ENCODE measurements at places on chromosomes 7 and 10. TPM values are rescaled to one million over a fixed set of nuclear protein-coding genes. Genes with fewer than 3 reads are reported as not detected.

DNA sequence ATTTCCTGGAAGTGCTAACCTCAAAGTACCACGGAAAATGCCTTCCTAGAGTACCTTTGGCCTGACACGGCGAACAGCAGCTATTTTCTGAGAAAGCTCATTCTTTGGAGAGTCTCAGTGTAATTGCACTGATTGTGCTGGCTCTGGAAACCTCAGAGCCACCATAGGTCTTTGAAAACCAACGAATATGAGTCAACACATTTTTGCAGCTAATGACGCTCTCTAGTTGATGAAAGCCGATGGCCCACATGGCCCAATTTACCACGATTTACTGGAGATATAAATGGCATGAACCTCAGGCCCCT is 187.1 kb downstream of the ADARB2 start:
- DNase-seq = no peak
- H3K36me3 ChIP-seq = no peaks in the 10 kb centered on the region
- H3K27ac ChIP-seq = no peak overlapping the region

GRCh38 chr10:60444494-60445064 is 54.9 kb upstream of the ANK3 start:
- H3K36me3 ChIP-seq = no peaks in the 10 kb centered on the region
- no peaks in the 10 kb centered on the region for H3K27me3 ChIP-seq
- H3K4me1 ChIP-seq = no peaks in the 10 kb centered on the region
- DNase-seq = no peak
- no peak overlapping the region for H3K27ac ChIP-seq

FUOM gene
- not detected for total RNA-seq

DNA sequence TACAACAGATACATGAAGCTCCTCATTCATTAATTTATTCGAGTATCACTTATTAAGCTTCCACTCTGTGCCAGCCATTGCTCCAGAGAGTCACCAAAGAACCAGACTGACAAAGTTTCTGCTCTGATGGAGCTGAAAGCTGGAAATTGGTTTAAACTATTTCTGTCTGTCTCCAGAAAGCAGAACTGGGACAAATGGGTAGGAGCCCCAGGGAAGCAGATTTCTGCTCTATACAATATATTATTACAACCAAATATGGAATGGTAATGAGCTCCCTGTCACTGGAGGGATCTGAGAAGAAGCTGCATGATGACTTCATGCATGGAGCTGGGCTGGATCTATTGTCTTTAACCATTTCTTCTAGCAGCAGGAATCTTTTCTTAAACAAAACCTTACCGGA is 165.4 kb upstream of the ADO start:
- no peaks in the 10 kb centered on the region for H3K4me1 ChIP-seq
- H3K36me3 ChIP-seq = no peaks in the 10 kb centered on the region
- DNase-seq = no peak
- H3K27me3 ChIP-seq = no peaks in the 10 kb centered on the region

ZNF239 gene
- total RNA-seq = not detected

- H3K27ac ChIP-seq = no peak overlapping the region
- no peak overlapping the region for H3K4me3 ChIP-seq
- H3K36me3 ChIP-seq = no peaks in the 10 kb centered on the region
- H3K27me3 ChIP-seq = no peaks in the 10 kb centered on the region
Observed at GRCh38 chr7:137110535-137110934, 233.0 kb downstream of the PTN start.

DNA sequence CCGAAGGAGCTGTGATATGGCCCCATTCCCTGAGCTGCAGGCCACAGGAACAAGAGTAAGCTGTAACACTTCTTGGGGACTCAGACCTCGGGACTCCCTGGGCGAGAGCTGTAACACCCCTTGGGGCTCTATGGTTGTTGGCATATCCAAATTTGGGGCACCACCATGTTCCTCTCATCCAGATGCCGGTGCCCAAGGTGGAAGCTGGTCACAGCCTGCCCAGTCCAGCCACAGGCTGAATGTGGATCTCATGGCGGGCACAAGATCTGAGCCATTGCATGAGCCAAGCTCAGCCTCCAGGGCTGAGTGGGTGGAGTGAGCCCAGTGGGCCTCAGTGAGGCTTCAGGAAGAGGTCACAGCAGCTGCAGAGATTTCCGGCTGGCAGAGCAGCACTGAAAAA is 78.9 kb downstream of the TMEM106B start:
- 0 out of 2 replicates have a peak, but pooled peaks cover 6% of the 10 kb centered on the region for H3K27me3 ChIP-seq
- no peaks in the 10 kb centered on the region for H3K4me1 ChIP-seq
- no peak overlapping the region for H3K27ac ChIP-seq
- no peaks in the 10 kb centered on the region for H3K36me3 ChIP-seq
- no peak for DNase-seq

GRCh38 chr10:34195364-34196057 is 619.6 kb downstream of the PARD3 start:
- no peak for DNase-seq
- H3K36me3 ChIP-seq = no peaks in the 10 kb centered on the region
- H3K4me1 ChIP-seq = peaks cover 52% of the 10 kb centered on the region
- no peak overlapping the region for H3K4me3 ChIP-seq

DNA sequence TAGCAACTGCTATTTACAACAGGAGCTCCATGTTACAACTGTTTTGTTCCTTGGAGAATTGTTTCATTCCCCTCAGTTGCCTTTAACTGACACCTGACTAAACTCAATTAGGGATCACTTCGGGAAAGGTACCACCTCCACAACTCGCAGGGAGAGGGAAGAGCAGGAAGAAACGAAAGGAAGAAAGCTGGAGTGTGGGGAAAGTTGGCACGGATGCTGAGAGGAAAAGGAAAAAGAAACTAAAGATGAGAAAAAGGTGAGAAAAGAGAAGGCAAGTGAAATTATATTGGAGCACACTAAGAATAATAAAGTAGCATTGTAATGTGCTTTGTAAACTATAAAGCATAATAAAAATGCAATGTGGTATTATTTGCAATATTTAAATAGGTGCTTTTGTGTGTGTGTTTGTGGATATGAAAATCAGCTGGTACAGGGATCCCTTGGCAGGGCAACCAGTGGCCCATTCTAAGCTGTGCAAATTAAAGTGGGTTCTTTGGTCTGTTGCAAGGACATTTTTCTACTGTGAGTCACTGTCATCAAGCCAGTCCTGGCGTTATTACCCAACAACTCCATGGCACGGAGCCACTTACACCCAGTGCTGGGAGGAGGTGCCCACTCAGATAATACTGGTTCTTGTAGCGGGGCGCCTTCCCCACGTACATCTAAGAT is 45.9 kb downstream of the HIPK2 start:
- H3K27ac ChIP-seq = no peak overlapping the region
- H3K4me3 ChIP-seq = no peak overlapping the region
- peaks cover 18% of the 10 kb centered on the region for H3K4me1 ChIP-seq
- H3K27me3 ChIP-seq = no peaks in the 10 kb centered on the region
- DNase-seq = peak; percentile 17
- no peaks in the 10 kb centered on the region for H3K36me3 ChIP-seq

DNA sequence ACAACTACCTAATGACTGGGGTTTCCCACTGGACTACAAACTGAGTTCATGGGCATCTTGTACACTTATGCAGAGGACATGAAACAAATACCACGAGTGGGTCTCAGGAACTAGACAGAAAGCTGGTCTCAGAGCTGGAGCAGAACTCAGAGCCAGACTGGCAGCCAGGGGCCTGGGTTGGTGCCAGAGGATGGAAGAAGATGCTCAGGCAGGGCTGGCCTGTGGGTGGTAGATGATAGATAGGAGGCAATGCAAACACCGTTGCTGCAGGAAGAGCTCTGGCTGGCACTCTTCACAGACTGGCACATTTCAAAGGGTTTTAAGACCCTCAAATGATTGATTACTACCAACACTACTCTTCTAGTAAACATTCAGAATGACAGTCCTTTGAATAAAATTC is 28.8 kb downstream of the ENO4 start:
- no peaks in the 10 kb centered on the region for H3K27me3 ChIP-seq
- H3K4me3 ChIP-seq = no peak overlapping the region
- H3K4me1 ChIP-seq = peaks cover 16% of the 10 kb centered on the region
- no peak overlapping the region for H3K27ac ChIP-seq
- no peak for DNase-seq

DNA sequence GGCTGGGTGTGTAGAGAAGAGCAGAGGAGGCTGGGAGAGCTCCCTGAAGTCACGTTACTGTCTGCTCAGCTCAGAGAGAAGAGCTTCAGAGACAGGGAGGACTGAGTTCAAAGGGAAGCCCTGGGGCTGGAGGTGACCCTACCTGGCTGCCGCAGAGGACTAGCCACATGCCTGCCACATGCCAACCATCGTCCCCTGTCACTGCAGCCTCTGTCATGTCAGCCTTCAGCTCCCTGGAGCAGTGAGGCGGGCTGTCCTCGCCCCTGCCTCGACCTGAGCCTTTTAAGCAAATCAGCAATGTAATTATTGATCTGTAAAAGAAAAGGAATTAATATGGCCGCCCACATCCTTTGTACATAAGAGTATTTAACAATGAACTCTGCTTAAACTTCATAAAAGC is 89.3 kb upstream of the RET start:
- H3K4me3 ChIP-seq = no peak overlapping the region
- no peaks in the 10 kb centered on the region for H3K36me3 ChIP-seq
- H3K27ac ChIP-seq = no peak overlapping the region
- H3K4me1 ChIP-seq = no peaks in the 10 kb centered on the region

SLC18A2 gene
- 0.10 TPM for total RNA-seq

- no peaks in the 10 kb centered on the region for H3K36me3 ChIP-seq
- DNase-seq = no peak
- no peaks in the 10 kb centered on the region for H3K4me1 ChIP-seq
- H3K27ac ChIP-seq = no peak overlapping the region
- no peak overlapping the region for H3K4me3 ChIP-seq
- H3K27me3 ChIP-seq = no peaks in the 10 kb centered on the region
Observed at GRCh38 chr10:132788831-132789219, 2.9 kb upstream of the NKX6-2 start.

DNA sequence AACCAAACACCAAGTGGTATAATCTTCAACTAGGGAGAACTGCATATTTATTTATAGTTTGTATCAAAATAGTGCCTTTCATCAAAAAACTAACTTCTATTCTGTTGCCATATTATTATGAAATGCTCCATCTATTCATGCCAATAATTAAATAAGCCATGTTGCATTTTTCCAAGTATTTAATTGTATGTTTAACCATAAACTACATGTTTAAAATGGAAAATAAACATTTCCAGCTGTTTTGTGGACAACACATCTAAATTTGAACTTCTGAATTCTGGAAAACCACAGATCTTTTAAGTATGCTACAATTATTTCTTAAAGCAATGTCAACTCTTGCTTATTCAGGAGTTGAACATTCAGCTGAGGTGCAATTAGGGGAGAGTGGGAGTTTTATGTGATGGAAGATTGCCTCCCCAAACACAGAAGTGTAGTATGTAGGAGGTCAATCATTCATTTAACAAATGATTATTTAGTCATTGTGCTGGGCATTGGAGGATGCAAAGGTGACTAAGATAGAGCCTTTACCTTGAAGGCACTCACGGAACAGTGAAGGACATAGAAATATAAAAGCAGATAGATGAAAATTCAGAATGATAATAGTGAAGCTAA is 80.7 kb upstream of the PPP1R3C start:
- H3K4me3 ChIP-seq = no peak overlapping the region
- H3K4me1 ChIP-seq = no peaks in the 10 kb centered on the region
- H3K36me3 ChIP-seq = no peaks in the 10 kb centered on the region
- H3K27ac ChIP-seq = no peak overlapping the region

CYP2C9 gene
- total RNA-seq = not detected

DNA sequence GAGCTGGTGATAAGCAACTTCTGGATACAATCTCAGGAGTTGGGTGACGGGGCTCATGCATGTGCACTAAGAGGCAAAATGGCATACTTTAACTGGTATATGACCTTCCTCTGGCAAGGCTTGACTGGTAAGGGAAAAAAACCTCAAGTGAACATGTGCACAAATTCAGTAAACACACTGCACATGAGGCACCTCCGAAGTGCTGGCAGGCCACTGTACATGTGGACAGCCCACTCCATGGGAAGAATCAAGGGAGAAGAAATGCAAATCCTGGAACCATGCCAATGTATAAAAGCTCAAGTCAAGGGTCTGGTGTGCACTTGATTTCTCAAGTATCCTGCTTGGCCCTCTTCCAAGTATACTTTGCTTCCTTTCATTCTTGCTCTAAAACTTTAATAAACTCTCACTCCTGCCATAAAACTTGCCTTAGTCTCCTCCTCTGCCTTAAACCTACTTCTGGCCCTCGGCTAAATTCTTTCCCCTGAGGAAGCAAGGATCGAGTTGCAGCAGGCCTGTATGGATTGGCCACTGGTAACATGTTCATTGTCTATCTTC is 167.2 kb downstream of the RAMP3 start:
- no peak for DNase-seq
- no peaks in the 10 kb centered on the region for H3K27me3 ChIP-seq
- no peak overlapping the region for H3K4me3 ChIP-seq
- no peaks in the 10 kb centered on the region for H3K36me3 ChIP-seq
- H3K27ac ChIP-seq = no peak overlapping the region

ANKRD22 gene
- not detected for total RNA-seq

SLC25A28 gene
- 20.6 TPM for total RNA-seq

DNA sequence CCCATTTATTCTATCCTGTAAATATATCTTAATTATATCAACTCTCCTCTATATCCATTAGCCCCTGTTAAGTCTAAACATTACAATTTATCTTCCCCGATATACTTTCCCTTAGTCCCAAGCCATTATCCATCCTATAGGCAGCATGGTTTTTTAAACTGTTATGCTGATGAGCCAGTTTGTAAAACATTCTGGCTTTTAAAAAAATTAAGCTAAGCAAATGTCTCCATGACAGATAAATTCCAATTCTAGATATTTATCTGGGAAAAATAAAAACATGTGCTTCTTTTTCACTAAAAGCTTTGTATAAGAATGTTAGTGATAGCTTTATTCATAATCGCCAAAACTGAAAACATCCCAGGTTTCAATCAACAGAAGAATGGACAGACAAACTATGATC is 183.2 kb upstream of the GNAI1 start:
- no peaks in the 10 kb centered on the region for H3K4me1 ChIP-seq
- no peaks in the 10 kb centered on the region for H3K36me3 ChIP-seq
- H3K27ac ChIP-seq = no peak overlapping the region
- no peak for DNase-seq
- H3K27me3 ChIP-seq = no peaks in the 10 kb centered on the region

GRCh38 chr7:92699560-92699959 is 109.4 kb upstream of the FAM133B start:
- peaks cover 17% of the 10 kb centered on the region for H3K36me3 ChIP-seq
- H3K27ac ChIP-seq = peak overlapping the region; percentile 96
- H3K4me3 ChIP-seq = no peak overlapping the region

NT5C2 gene
- total RNA-seq = 78.4 TPM

GRCh38 chr7:129041142-129042085 is 13.5 kb downstream of the TNPO3 start:
- H3K4me3 ChIP-seq = no peak overlapping the region
- no peaks in the 10 kb centered on the region for H3K4me1 ChIP-seq
- H3K27me3 ChIP-seq = no peaks in the 10 kb centered on the region
- peaks cover 23% of the 10 kb centered on the region for H3K36me3 ChIP-seq
- no peak overlapping the region for H3K27ac ChIP-seq
- DNase-seq = no peak

CC2D2B gene
- total RNA-seq = not detected

GRCh38 chr7:92729172-92729571 is 107.2 kb downstream of the CDK6 start:
- no peak overlapping the region for H3K27ac ChIP-seq
- peaks cover 13% of the 10 kb centered on the region for H3K4me1 ChIP-seq
- H3K4me3 ChIP-seq = no peak overlapping the region
- no peaks in the 10 kb centered on the region for H3K27me3 ChIP-seq
- peaks cover 32% of the 10 kb centered on the region for H3K36me3 ChIP-seq
- DNase-seq = no peak
